ENCODE measurements at places on chromosomes 13 and 19.

DNA sequence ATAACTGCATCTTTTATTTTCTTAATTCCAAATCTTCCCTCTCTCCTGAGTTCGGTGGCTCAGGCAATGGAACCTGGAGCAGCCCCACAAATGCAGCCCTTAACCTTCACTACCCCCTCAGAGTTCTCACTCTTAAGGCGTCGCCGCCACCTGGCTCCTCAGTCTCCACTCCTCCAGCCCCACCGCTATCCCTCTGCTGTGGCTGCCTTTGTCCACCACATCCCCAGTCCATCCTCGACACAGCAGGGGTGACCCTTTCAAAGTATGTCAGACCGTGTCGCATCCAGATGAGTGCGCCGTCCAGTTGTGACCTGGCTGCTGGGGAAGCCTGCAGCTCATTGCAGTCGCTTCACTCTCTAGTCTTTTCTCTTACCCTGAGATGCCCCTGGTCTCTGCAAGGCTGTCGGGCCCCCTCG, 1.0 kb downstream of the SPPL2B start:
- no peak for DNase-seq

- no peak for DNase-seq
Observed at GRCh38 chr13:52428295-52428694, 22.1 kb downstream of the VPS36 start.

DNA sequence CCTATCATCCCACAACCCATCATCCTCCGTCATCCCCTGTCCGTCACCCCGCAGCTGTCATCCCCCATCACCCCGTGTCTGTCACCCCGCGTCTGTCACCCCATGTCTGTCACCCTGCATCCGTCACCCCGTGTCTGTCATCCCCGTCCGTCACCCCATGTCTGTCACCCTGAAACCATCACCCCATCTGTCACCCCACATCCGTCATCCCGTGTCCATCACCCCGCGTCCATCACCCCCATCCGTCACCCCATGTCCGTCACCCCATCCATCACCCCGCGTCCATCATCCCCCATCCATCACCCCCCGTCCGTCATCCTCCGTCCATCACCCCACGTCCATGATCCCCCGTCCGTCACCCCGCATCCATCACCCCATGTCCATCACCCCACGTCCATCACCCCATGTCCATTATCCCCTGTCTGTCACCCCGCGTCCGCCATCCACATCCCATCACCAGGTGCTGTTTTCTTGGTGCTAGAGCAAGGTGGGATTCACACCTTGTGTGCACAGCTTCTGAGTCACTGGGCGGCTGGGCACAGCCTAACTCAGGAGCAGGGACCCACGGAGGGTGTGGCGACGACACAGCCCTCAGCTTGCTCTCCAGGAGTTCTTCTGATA, 24.2 kb downstream of the RASA3 start:
- no peak for DNase-seq

DNA sequence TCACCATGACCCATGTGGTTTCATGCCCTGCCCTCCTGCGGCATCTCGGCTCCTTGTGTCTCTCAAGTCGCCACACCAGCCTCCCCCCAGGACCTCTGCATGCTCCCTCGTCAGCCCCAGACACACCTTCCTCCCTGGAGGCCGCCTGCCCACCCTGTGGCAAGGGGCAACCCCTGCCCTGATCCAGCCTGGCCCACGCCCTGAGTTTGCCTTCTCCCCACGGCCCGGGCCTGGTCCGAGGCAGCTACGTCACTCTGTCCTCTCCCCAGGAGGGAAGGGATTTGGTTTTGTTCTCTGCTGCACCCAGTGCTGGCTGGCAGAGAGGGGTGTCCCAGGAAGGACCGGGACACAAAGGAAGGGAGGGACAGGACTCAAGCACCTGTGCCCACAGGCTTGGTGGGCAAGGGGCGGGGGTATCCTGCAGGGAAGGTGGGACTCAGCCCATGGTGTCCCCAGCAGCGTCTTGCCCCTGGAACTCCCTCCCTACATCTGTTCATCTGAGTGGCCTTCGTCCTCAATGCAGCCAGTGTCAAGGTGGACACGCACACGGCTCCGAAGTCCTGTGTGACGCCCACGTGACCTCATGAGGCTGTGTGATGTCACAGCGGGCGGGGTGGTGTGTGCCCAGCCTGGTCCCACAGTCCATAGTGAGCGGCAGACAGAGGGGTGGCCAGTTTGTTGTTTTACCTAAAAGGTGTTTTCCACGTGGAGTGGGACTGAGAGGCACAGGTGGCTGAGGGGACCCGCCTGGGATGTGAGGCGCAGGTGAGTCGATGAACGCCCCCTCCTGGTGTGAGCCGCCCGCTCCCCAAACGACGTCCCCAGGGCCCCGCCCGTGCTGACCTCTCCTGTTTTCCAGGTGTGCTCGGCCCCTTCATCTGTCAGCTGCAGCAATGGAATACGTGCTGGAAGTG, at the start of gene TEX29:
Gene TEX29 (plus strand): TSS at position 645 of the 914 bp plus-strand sequence. CDS start 249 bp downstream, at position 894.
- no peak for DNase-seq

- no peak for DNase-seq
Observed at GRCh38 chr13:106182404-106182803, 353.1 kb downstream of the EFNB2 start.

DNA sequence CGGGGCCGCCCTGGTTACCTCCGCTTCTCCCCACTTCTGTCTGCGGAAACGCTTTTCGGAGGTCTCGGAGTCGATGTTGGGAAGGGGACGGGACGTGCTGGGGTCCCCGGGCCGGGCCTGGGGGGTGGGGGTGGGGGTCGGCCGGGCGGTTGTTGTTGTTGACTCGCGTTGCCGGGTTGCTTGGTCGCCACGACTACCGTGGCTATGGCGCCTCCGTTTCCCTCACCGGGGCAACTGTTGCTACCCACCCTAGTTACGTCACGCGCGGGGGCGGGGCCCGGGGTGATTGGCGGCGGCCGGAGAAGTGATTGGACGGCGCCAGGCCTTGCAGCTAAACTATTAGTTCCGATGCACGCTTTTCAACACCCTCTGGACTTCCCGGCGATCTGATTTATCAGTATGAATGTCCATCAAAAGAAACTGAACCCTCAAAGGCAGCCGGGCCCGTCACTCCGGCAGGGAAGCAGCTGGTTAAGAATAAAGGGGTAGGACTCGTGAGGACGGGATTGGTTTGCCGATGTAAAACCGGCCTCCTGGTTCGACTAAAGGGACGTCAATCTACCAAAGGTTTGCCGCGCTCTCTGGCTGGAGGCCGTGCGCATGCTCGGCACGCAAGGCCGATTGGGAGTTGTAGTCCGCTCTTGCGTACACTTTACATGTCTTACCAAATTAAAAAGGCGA, at the start of gene RFX1:
Gene RFX1 (minus strand): TSS at position 236 of the 681 bp plus-strand sequence. CDS start 12,477 bp downstream, outside the sequence.
- peak; percentile 100 for DNase-seq

- DNase-seq, result no peak
Observed at GRCh38 chr13:80665792-80666333, 324.9 kb upstream of the SPRY2 start.

- no peak for DNase-seq
Observed at GRCh38 chr13:37435881-37436280, 162.7 kb downstream of the POSTN start.

DNA sequence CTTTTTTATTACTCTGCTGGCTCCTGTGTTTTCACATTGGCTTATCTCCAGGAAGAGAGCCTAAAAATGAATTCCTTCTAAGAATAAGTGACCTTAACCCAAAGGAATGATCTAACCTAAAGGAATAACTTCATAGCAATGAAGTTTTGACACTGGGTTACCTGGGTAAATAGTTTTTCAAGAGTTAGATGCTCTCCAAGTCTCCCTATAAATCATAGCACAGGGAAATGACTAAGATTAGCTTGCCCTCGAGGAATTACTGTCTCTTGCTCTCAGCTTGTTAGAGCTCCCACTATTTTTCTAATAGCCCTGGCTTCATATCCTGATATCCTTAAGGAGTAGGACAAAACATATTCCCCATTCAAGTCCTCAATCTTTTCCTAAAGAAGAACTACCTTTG, 66.3 kb downstream of the SPRY2 start:
- no peak for DNase-seq

DNA sequence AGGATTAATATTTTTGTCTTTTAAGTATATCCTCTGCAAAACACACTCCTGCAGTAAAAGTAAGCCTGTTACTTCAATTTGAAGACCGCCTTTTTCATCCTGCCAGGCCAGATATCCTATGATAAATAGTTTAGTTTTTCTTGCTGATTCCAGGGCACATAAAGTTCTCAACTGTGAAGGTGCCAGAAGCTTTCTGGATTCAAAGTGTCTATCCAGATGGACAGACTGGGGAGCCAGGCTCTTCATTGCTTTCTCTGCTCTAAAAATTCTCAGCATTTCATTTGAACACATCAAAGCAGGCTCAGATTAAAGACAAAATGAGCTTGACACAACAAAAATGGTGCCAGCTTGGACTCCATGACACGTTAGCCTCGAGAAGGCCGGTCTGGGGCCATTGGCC, 53.6 kb upstream of the UBL3 start:
- DNase-seq, result no peak

DNA sequence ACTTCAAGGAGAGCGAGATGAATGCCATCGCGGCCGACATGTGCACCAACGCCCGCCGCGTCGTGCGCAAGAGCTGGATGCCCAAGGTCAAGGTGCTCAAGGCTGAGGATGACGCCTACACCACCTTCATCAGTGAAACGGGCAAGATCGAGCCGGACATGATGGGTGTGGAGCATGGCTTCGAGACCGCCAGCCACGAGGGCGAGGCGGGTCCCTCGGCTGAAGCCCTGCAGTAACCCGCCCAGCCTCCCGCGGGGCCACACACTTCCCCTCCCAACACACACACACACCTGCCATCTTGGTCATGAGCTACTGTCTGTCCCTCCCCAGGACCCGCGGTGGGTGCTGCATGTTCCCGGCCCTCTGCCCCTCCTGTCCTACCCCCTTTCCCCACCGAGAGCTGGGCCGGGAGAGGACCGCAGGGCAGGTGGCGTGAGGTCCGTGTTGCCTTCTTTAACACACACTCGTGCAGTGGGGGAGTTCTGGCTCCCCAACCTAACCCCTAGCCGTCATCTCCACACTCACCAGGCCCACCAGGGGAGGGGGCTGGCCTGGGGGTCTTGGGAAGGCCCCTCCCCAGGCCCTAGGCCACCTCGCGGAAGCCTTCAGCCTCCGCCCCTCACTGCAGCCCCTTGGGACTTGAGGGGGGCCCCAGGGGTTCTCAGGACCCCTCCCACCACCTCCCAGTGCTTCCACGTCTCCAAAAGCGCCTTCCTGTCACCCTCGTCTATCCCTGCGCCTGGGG, 11.8 kb downstream of the STX10 start:
- DNase-seq, result no peak

GRCh38 chr19:4144666-4145249, 8.7 kb upstream of the CREB3L3 start:
- DNase-seq, result no peak

DNA sequence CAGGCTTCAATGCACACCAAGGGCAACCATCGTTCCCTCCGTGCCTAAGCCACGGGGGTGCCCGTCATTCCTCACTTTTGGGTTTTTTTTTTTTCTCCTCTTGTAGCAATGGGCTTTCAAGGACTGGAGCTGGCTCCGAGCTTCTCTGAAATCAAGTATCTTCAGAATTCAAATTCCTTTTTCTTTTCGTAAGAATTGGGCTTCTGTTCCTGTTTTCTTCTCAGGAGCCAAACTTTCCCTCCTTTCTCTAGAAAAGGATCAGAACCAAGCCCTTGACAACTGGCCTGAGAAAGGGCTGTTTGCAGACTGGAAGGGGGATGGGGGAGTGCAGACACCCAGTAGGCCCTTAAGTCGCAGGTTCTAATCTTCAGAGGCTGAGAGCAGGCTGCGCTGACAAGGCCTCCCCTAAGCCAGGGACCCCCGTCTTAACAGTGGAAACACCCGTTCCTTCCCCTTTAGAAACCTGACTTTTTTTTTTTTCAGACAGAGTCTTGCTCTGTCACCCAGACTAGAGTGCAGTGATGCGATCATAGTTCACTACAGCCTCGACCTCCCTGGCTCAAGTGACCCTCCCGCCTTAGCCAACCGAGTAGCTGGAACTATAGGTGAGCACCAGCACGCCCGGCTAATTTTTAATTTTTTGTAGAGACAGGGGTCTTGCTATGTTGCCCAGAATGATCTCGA, 51.6 kb downstream of the RFX2 start:
- DNase-seq, result no peak

GRCh38 chr19:27870293-27870692, 1342.7 kb downstream of the UQCRFS1 start:
- no peak for DNase-seq

- DNase-seq, result no peak
Observed at GRCh38 chr13:37886879-37887278, 17.3 kb upstream of the TRPC4 start.

DNA sequence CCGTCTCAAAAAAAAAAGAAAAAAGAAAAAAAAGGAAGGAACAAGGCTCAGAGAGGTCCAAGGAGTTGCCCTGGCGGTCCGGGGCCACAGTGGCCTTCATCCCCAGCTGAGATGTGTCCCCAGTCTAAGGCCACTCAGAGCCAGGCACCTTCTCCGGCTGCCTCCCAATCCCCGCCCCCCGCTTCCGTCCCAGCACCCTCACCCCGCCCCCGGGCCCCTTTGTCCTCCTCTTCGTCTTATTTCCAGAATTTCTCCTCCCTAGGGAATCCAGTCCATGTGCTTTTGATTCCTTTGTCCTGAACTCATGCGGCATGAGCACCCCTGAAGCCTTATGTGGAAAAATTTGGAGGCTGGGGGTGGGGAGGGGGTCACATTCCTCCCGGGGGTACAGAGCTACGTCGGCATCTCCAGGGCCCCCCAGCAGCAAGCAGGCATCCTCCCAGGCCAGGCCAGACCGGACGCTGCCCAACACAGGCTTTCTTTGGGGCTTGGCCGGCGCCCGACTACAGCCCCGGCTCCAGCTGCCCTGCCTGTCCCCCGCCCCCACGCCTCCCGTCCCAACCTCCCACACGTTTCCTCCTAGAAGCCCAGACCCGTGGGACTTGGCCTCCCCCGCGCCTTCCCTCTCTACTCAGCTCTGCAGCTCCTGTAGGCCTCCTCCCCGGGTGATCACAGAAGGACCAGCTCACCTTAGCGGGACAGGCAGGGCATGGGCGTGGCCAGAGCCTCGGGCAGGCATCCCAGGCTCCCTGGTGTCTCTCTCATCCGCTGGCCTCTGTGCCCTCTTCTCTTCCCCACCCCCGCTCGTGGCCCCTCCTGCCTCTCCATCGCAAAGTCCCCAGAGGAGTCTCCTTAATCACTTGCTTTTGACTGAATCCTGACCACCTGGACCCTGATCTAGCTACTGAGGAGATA, 17.8 kb upstream of the ADGRE5 start:
- DNase-seq, result no peak

DNA sequence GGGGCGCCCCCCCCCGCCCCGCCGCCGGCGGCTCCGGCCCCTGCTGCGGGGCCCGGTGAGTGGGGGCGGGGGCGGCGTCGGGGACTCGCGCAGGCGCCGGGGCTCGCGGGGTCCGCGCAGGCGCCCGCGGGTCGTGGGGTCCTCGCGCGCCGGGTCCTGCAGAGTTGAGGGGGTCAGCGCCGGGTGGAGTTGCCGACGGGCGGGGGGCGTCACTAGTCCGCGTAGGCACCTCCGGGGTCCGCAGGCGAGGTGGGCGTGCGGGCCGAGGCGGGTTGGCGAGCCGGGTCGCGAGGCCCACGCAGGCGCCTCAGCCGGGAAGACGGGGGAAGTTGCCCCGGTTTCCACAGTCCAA, 365 bp downstream of the PPP6R1 start:
- no peak for DNase-seq

DNA sequence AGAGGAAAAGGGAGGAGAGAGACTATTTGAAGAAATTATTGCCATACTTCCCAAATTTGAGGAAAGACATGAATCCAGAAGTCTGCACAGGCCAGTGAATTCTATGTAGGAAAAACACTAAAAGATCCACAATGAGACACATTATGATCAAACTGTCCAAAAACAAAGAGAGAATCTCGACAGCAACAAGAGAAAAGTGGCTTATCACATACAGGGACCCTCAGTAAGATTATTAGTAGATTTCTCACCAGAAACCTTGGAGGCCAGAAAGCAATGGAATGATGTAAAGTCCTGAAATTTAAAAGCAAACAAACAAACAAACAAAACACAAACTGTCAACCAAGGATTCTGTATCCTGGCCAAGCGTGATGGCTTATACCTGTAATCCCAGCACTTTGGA, 55.7 kb upstream of the IL17D start:
- DNase-seq, result no peak
